ENCODE measurements at places on chromosomes 1 and 21.

DNA sequence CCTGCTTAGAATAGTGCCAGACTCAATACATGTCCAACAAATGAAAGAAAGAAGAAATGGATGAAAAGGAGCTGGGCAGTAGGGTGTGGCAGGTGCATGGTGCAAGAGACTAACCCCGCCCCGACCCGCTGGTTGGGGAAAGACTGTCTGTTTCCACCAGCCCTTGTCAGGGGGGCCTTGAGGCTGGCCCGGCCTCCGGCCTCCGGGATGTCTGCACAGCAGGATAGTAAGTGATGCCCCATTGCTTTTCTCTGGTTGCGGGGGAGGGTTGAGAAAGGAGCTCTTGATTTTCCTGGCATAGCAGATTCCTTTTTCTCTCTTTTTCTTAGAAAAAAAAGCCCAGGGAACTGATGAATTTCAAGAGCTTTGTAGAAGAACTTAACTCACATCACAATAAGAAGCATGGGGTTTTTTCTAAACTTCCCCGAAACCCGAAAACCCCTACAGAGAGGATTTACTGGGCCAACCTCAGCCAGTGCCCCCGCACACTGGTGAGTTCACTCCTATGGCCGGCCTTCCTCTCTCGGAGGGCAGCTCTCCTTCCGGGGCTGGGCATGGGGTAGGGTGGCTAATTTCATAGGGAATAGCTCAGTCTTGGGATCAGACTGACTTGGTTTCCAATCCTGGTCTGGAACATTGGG is 12.5 kb upstream of the TTC22 start:
- DNase-seq, result no peak

DNA sequence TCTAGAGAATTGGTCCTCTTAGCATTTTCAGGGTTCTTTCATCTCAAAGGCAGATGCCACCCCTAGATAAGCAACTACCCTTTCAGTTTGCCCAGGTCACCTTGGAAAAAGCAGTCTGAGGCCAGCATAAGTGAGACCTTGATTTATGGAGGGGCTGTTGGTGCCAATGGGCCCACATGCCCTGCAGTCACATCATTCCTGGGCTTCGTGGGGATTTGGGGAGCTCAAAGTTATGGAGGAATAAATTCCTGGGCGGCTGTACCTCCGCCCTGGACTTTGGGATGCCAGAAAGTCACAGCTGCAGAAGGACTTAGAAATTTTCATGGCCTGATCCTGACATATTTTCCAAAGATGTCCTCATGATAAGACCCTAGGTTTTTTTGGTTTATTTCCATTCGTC is 2.7 kb upstream of the SDHB start:
- no peak for DNase-seq

GRCh38 chr1:25677193-25677773 is 60.7 kb downstream of the MAN1C1 start:
- DNase-seq, result no peak

- no peak for DNase-seq
Observed at GRCh38 chr1:16119504-16119903, 36.4 kb downstream of the EPHA2 start.

GRCh38 chr1:72526926-72527325 is 244.6 kb upstream of the NEGR1 start:
- DNase-seq, result no peak

- no peak for DNase-seq
Observed at GRCh38 chr21:30917557-30917956, 36.2 kb upstream of the KRTAP11-1 start.

- no peak for DNase-seq
Observed at GRCh38 chr21:28904961-28905435, 87.7 kb downstream of the LTN1 start.

GRCh38 chr1:24111996-24112779 is at the start of gene MYOM3:
TSS of gene MYOM3 (minus strand) at chr1:24112135. CDS start at chr1:24108636, 3,499 bp downstream.
- peak; percentile 40 for DNase-seq

DNA sequence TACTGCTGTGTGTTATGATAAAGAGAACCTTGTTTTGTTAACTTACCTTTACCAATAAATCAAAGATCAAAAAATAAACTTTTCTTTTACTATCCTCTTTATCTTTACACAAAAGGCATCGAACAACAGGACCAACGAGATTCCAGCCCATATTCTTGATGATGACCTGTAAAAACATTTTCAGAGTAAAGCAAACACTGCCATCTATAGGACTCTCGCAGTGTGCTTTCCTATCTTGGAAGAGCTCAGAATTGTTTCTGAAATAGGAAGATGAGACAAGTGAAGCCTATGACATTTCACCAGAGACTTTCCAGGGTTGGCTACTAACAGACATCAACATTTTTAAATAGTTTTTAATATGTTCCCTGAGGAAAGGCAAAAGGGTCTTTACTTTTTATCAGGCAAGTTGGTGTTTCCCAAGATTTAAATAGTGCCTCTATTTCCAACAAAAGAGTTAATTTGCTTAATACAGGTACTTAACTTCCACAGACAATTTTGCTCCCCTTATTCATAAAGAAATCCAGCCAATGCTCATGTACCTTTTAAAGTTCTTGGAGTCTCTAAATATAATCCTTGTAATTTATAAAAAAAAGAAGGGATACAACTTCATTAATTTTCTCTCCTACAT is 7.3 kb downstream of the GLMN start:
- peak; percentile 9 for DNase-seq

GRCh38 chr1:113282893-113283285 is 107.4 kb upstream of the MAGI3 start:
- DNase-seq, result no peak

- DNase-seq, result no peak
Observed at GRCh38 chr1:160400646-160401486, 502 bp downstream of the VANGL2 start.

- DNase-seq, result no peak
Observed at GRCh38 chr1:174736831-174737230, 262.9 kb upstream of the CACYBP start.

DNA sequence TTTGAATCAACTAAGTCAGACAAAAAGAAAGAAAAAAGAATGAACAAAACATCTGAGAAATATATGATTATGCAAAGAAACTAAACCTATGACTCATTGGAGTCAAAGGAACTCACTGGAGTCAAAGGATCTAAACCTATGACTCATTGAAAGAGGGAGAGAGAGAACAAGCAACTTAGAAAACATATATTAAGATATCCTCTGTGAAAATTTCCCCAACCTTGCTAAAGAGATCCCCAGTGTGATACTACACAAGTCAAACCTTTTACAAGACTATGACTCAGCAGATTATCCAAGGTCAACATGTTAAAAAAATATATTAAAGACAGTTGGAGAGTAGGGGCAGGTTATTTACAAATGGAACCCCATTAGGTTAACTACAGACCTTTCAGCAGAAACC is 1538.3 kb downstream of the NCAM2 start:
- DNase-seq, result no peak

DNA sequence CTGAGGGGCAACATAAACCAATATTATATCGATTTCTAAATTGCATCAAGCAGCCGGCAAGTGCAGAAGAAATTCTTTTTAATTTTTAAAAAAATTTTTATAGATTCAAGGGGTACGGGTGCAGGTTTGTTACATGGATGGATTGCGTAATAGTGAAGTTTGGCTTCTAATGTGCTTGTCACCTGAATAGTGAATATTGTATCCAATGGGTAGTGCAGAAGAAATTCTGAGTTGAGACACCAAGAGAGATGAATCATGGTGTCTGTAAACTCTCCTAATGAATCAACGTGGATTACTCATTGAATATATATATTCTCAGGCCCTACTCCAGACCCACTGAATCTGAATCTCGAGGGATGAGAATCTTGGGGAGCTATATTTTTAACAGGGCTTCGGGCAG is 253.7 kb upstream of the FOXD3 start:
- no peak for DNase-seq

- DNase-seq, result no peak
Observed at GRCh38 chr1:182565537-182565936, 23.5 kb downstream of the RNASEL start.

DNA sequence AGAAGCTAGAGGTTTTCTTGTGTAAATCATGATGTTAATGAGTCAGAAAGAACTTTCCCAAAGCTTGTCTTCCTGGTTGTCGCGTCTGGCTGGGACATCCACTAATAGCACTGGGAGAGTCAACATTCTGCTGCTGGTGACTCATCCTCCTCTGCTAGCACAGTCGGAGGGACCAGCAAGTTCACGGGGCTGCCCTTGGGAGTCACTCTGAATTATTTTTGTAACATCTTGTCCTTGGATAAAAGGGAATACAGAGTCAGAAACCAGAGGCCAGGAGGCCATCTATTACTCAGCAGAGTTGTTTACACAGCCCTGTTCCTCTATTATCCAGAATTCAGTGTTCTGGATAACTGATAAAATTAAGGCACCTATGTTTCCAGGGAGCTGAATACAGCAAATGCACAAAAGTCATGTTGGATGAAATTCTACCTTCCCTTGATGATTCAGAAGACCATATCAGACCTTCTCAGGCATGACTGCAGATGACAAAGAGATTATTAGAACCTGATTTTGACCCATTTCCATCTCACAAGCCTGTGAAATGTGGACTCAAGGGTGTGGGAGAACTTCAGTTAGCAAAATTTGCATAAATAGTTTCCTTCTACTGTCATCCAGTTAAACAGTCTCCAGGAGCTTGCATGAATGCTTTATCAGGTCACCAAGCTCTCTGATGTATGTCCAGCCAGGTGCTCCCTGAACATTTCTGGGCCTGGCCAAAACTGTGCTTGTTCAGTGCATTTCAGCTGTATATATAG is 68.1 kb downstream of the JAK1 start:
- peak; percentile 86 for DNase-seq

- no peak for DNase-seq
Observed at GRCh38 chr1:208524376-208524775, 280.2 kb upstream of the PLXNA2 start.

- DNase-seq, result no peak
Observed at GRCh38 chr21:42346866-42347600, 3.8 kb downstream of the TFF2 start.

DNA sequence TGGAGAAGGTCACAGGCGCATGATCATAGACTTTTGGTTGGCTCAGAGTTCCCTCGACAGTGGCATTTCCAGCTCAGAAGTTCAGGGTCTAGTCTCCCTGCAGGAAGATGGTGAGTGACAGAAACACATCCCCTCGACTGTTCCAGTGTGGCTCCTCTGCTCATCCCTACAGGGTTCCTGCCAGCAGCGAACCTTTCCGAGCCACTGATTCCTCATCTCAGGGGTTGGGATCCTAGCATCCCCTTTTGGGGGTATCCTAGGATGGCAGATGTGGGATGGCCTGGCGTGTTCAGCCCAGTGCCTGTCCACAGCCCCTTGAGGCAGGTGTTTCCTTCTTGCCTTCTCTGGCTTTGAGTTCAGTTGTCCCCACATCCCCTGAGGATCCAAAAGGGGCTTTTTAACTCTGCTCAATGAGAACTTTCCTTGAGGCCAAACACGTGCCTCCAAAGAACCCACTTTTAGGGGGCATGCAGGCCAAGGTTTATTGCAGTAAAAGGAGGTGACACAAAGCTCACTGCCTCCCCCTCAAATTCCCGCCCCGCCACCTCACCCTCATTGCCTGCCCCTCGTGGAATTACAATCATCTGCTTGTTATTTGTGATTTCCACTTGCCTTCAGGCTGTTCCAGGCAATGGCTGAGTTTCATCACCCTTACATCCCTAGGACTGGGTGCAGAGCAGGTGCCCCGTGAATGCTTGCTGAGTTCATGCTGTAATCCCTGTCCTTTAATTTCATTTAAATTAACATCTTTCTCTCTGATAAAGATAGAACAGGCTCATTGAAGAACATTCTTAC is 440.7 kb downstream of the CAMTA1 start:
- no peak for DNase-seq

GRCh38 chr1:1623181-1623630 is 7.9 kb downstream of the MIB2 start:
- DNase-seq, result no peak

DNA sequence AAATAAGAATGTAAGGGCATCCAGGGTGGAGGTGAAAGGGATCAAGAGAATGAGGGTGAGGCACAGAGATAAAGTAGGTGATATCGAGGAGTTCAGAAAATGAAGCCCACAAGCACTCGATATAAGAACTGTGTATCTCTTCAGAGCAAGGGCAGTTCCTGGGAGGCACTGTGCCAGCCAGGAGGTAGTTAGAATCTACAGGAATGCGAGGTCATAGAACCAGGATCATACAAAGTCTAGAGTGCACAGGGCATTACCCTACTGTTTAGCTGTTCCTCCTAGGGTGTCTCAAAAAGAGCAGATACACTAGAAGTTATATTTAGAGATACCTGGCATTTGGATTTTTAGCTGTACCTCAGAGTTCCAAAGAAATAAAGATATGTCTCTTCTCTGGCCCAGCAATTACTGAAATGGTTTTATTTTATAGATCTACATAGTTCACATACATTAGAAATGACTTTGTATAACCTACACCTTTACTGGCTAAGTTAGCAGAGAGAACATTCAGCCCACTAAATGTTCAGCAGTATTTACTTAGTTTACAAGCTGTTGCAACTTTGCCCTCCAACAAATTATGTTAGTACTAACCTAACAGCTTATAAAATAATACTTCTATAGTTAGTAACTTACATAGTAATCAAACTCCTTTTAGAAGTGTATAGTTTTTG is 1.6 kb downstream of the OVAAL start:
- DNase-seq, result no peak

- DNase-seq, result no peak
Observed at GRCh38 chr1:165371588-165372225, 15.2 kb upstream of the LMX1A start.

GRCh38 chr1:16071614-16072013 is 1.8 kb downstream of the FAM131C start:
- no peak for DNase-seq

- DNase-seq, result peak; percentile 85
Observed at GRCh38 chr1:174968750-174969244, 30.9 kb upstream of the CACYBP start.

GRCh38 chr1:48109390-48110013 is 112.3 kb upstream of the TRABD2B start:
- DNase-seq, result no peak

DNA sequence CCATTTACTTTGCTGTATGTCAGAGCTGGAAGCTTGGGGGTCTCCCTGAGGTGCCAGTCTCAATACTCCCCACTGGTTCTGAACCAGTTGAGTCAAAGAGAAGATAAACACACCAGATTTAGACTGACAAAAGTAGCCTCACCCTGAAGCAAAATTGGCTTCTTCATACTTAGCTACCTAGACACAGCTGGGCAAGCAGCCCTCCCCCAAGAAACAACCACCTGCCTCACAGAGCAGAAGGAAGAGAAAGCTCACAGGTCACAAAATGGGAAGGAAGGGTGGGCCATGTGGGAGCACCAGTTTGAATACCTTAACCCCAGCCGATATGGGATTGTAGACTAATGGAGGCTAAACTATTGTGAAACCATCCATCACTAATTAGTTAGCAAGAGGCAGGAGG is 24.6 kb upstream of the MYSM1 start:
- DNase-seq, result no peak

- DNase-seq, result no peak
Observed at GRCh38 chr1:235979716-235980333, 85.1 kb downstream of the NID1 start.

DNA sequence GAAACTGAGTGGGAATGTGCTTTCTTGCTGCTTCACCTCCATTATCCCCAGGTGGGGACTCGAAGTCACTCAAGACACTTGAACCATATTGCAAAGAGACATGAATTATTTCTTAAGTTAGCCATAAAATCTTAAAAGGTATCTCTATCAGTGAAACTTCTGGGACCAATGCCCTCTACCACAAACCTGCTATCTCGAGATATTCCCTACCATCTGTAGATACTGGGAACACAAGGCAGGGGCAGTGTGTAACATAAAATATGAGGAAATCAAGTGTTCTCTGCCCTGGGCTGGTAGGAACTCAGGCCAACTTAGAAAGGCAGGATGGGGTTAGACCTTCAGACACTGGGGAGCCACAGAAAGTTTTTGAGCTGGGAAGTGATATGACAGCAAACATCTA is 1.3 kb upstream of the CD58 start:
- no peak for DNase-seq
